Activated naive CD4-positive, alpha-beta T cell (primary cell): ENCODE measurements at places on chromosomes 5 and 9.

GRCh38 chr5:174981416-174981815 is 257.0 kb downstream of the MSX2 start:
- no peak for DNase-seq

DNA sequence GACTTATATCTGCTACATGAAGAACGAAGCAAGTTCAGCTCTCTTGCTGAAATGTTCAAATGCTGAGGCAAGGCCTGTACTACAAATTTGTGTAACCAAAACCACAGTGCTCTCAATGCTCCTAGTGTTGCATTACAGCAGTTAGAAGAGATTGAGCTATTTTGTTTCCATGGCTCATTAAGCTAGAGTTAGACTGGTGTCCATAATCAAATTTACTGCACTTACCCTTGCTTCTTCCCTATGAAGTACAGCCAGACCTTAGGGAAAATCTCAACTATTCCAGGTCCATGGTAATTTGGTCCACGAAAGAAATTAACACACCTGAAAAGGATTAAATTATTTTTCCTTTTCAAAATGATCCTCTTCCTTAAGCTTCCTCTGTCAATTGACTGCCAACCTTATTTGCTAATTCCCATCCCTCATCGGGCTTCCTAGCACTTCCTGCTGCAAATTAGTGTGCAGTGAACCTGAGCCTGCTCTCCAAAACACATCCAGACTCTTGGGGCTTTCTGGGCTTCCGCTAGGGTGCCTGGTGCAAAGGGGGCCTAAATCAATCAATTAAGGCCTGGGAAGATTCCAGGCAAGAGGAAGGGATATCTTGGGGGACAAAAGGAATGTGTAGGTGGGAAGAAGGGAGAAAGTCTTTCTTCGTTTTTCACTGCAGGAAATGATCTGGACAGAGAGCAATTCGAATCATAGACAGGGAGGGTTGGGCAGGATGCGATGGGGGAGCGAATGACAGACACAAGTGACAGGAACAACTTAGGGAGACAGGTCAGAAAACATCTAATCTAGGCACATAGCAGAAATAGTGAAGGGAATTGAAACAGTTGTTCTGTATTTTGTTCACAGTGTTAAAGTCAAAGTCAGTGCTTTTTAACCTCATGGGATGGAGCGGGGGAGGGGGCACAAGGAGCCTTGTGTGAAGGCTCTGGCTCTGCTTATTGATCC is 542.4 kb downstream of the RAB3C start:
- no peak for DNase-seq

DNA sequence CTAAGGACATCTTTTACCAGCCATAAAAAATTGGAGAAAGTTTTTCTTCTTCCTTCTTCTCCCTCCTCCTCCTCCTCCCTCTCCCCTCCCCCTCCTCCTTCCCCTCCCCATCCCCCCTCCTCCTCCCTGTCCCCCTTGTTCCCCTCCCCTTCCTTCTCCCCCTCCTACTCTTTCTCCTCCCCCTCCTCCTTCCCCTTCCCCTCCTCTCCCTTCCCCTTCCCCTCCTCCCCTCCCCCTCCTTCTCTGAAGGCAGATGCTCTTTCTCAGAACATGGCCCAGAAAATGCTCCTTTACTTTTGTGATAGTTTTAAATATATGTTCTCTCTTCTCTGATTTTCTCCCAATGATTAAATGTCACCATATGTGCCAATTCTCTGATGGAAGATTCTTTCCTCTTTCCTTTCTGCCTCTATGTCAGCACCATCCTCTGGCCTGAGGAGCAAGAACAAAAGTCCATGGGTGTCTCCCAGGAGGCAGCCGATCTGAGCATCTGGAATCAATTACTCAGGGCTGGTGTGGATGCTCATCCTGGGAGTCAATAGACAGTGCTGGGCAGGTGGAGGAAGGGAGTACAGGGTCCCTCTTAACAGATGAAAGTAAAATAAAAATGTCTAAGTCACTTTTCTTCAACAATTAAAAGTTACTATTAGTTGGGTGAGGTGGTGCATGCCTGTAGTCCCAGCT is 63.0 kb upstream of the GNA14 start:
- DNase-seq = no peak

GRCh38 chr5:6302075-6302474 is 76.3 kb downstream of the MED10 start:
- DNase-seq = no peak
